ENCODE measurements at places on chromosomes 6 and 20.

- no peak for DNase-seq
Observed at GRCh38 chr6:136471922-136472321, 78.3 kb downstream of the MAP7 start.

DNA sequence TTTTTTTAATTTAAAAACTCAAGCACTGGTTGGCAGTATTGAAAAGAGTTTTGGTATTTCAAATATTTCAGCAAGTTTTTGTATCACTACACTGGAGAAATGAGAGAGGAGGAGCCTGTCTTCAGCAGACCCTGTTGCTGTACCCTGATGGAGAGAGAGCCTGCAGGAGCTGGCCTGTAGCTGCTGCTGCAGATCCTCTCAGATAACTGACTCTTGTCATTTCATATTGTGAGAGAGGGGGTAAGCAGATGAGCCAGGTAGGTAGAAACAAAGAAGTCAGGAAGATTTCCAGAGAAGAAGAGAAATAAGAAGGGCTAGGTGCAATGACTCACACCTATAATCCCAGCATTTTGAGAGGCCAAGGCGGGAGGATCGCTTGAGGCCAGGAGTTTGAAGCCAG is 64.1 kb upstream of the TBC1D7 start:
- no peak for DNase-seq

DNA sequence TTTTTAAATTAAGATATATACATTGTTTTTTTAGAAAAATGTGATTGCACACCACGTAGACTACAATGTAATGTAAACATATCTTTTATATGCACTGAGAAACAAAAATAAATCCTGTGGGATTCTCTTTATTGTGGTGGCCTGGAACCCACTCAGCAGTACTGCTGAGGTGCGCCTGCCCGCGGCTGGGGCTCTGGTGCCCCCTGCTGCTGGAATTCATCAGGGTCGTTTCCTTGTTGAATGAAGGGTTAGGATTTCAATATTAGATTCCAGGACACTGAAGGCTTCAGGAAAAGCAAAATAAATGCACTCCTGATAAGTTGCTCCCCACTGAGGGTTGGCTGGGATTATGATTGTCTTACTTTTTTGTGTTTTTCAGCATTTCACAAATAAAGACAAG is 175.8 kb upstream of the GGTLC1 start:
- DNase-seq: peak; percentile 17

- DNase-seq: no peak
Observed at GRCh38 chr6:159043251-159043650, 1.5 kb downstream of the TAGAP start.

GRCh38 chr6:168606722-168607121 is 165.7 kb downstream of the SMOC2 start:
- DNase-seq: no peak

- DNase-seq: no peak
Observed at GRCh38 chr6:151493804-151494234, at the start of gene CCDC170. Gene CCDC170, plus strand, starts transcription at chr6:151494017. Its CDS starts 112 bp downstream, at chr6:151494129.

DNA sequence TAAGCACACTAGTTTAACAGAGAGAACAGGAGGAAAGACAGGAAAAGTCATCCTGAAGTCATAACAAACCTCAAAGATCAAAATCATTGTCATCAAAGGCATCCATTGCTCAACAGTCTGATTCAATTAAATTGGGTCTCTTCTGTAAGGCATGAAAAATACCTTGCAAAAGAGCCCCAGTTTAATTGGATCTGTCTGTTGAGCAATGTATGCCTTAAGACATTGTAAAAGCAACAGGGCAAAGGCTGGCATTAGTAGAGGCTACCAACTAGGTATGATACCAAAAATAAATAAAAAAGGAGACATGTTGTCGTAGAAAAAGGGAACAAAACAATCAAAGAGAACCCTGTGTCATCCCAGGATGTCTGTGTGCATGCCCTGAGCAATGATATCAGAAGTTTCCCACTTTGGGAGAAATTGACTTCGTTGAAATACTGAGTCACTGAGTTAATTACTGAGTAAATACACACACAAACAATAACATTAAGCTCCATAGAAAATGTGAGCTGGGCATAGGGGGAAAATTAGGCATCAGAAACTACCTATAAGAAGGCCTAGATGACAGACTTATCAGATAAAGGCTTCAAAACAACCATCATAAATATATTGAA is 1013.8 kb upstream of the CITED2 start:
- DNase-seq: no peak

DNA sequence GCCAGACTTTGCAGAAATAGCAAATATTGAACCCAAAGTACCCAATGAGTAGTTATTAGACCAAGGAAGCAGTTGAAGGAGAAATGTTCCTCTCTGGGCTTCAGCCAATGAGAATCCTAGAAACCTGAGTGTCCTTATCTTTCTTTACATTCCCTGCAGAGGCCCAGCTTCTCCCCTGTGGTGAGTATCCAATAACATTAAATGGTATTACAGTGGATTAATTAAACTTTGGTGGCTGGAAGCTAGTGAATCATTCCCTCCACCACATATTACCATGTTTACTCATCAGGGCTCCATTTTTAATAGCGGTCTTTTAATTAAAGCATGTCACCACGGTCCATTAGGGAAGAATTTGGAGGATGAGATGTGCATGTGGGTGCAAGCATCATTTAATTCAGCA is 74.0 kb downstream of the UNC5CL start:
- DNase-seq: no peak

GRCh38 chr6:147078602-147079001 is 125.6 kb upstream of the STXBP5 start:
- DNase-seq: no peak

GRCh38 chr6:7588506-7588905 is 1.5 kb upstream of the SNRNP48 start:
- no peak for DNase-seq

- no peak for DNase-seq
Observed at GRCh38 chr6:160035693-160036330, 66.9 kb downstream of the IGF2R start.

DNA sequence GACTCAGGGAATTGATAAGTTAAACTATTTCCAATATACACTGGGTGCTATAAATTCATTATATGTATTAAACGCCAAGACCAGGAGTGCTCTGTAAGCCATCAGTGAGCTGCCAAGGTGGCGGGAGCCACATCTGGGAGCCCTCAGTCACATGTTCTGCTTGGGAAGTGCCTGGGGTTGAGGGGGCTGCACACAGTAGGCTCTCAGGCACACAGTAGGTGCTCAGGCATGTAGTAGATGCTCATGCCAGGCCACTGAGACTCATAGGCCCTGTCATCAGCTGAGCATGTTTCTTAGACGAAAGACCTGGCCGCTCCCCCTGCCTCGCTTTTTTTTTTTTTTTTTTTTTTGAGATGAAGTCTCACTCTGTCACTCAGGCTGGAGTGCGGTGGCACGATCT is 83.3 kb upstream of the BHLHE23 start:
- DNase-seq: no peak

DNA sequence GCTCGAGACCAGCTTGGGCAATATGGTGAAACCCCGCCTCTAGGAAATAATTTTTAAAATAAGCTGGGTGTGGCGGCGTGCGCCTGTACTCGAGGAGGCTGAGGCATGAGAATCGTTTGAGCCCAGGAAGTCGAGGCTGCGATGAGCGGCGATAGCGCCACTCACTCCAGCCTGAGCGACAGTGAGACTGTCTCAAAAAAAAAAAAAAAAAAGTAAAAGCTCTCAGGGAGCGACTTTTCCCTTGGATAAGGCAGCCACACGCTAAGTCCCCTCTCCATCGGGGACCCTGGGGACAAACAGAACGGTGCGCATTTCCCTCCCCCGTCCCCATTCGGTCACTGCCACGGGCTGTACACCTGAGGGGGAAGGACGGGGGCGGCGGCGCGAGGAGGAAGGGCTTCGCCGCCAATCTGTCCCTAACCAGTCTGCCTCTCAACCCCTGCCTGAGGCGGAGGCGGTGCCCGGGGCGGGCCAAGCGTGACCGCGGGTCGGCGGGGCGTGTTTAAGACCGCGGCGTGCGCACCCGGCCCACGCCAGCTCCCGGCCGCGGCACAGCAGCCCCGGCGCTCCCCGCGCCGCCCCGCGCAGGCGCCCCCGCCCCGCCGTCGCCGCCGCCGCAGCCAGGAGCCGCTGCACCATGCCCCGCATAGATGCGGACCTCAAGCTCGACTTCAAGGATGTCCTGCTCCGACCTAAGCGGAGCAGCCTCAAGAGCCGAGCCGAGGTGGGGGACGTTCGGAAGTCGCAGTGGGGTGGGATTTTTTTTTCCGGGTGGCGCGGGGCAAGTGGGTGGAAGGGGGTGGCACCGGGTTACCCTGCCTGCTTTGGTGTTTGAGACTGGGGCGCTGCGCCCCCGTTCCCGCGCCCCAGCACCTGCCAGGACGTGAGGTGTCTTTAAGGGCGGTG is at the start of gene GMPR:
TSS of gene GMPR (plus strand) at position 531 of the 906 bp plus-strand sequence. CDS start at position 638, 107 bp downstream.
- DNase-seq: peak; percentile 49

DNA sequence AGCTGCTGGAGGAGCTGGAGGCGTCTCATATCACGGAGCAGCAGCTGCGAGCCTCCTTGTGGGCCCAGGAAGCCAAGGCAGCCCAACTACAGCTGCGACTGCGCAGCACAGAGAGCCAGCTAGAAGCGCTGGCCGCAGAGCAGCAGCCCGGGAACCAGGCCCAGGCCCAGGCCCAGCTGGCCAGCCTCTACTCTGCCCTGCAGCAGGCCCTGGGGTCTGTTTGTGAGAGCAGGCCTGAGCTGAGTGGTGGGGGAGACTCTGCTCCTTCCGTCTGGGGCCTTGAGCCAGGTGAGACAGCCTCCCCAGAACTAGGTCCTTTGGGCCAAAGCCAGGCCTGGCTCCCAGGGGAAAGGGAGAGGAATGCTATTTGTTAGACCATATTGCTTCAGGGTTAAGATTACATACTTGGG is 31.7 kb downstream of the C20orf173 start:
- no peak for DNase-seq

GRCh38 chr6:89009624-89010059 is 46.2 kb upstream of the RNGTT start:
- DNase-seq: no peak

DNA sequence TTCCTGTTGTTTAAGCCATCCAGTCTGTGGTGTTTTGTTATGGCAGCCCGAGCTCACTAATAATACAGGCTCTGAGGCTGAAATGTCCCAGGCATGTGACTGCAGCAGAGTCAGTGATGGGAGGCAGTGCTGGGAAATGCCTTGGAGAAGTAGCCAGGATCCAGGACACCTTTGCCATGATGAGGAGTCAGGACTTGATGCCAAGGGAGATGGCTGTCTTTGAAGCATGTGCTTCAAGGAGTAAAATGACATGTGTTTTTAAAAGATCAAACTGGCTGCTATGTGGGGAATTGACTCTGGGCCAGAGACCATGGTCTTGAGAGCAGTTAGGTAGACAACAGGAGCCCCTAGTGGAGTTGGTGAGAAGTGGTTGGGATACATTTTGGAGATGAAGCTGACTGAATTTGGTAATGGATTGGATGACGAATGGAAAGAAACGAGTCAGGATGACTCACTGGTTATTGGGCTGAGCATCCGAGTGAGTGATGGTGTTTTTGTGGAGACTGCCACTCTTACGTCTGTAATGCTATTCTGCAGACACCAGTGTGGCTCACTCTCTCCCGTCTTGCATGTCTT is 322.2 kb downstream of the PLCB1 start:
- no peak for DNase-seq

DNA sequence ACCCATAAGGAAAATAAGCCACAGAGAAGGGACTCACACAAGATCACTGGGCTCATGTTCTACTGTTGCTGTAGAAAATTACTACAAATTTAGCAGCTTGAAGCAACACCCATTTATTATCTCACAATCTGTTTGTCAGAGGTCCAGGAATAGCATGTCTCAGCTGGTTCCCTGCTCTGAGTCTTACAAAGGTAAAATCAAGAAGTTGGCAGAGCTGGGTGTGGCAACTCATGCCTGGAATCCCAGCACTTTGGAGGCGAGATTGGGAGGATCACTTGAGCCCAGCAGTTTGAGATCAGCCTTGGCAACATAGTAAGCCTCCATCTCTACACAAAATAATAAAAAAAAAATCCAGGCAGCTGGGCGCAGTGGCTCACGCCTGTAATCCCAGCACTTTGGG is 28.5 kb upstream of the ZNF831 start:
- no peak for DNase-seq

All from stimulated activated CD8-positive, alpha-beta memory T cell treated with anti-CD3 and anti-CD28 coated beads, Interleukin-2, amount 100 ng/mL, for 1 hour (primary cell).